AG09319 (cell line): ENCODE measurements at places on chromosomes 12 and 14.
A peak's percentile ranks its signal among the peaks of the same experiment; 100 is the strongest.

DNA sequence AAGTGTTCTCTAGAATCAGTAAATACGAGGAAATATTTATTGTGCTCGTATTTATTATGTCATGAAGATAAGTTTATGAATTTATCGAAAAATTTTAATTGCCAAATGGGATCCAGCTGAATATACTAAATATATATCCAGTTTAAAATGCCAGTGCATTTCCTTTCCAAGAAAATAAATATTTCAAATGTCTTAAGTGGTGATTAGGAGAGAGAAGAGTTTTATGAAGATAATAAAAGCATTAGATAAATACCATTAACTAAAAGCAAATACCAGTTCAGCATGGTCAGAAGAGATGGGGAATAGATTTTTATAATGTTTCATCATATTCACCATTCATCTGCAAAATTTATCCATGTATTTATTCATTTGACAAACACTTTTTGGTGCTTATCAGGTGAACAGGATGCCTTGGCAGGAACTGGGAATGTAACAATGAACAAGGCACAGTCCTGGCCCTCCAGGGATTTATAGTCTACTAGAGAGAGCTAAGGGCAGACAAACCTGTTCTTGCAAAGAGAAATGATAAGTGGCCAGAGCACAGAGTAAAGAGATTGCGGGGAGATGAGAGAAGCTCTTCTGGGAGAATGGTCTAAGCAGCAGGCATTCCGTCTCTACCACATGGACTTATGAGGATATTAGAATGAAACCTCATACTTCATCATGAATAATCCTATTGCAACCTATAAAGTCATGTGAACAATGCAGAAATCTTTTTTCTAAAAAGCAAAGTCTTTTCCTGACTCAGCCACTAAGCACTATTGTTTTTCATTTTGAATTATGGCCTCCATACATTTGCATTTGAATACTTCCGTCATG is 143.7 kb upstream of the ABCD2 start:
- no peak for DNase-seq

DNA sequence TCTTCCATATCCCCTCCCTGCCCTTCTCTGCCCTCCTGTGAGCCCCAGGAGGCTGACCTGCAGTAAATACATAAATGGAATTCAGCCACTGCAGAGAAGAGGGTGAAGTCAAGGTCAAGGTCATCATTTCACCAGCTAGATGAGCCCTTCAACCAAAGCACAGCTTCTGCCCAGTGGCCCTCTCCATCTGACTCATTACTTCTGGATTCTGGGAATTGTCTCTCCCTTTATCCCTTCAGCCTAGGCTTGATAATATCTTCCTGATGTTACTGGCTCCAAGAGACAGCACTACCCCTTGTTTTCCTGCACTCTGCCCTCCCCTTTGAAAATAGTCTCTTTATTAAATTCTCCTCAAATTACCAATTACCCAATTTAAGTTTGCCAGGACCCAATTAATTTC is 64.5 kb downstream of the TTC9 start:
- no peak for DNase-seq

- peak; percentile 94 for DNase-seq
Observed at GRCh38 chr14:60648934-60649874, at the start of gene SIX1. Gene SIX1, minus strand, starts transcription at chr14:60649477. Its CDS starts 288 bp downstream, at chr14:60649189.

DNA sequence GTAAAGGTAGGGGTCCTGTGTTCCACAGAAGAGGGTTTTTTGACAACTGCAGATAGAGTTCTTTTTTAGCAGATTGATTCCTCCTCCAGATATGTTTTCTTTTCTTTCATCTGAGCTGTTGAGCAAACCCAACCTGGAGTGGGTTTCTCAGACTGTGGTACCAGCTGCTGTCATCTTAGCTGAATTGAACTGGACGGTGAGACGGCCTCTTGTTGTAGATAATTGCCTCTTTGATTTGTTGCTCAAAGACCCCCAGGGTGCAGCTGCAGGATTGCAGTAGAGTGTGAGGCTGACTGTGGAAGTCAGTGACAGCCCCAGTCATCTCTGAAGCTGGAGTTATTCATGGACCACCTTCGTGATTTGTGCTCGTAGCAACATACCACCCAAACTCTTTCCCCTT is 317.7 kb downstream of the AACS start:
- DNase-seq = no peak

DNA sequence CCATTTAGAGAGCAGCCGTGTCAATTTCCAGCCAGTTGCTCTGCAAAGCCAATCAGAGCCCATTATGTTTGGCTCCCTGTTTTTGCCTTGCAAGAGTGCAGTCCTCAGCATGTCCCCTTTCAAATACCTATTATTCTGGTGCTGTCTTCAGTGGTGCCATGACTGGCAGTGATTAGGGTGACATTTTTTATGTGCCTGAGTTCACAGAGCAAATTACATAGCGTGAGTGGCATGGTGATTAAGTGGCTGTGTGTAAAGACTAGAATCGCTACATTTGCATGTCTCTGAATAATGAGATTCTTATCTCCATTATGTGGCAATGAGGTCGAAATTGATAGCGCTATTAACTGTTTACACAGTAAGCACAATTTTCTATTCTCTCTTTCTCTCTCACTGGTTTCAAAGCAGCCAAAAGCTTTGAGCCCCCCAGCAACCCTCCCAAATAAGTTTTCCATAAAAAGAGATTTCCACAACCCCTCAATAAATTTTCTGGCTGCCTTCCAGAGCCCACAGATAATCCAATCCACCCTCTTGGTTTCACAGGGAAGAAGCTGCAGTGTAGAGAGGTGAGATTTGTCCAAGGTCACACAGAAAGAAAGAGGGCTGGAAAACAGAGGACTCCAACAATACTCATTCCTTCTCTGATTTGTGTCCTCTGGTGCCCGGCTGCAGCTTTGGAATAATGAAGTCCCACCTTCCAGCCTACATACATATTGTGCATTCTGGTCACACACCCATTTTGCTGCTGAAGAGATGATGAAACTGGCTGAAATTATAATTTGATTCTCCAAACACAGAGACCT is 58.8 kb upstream of the NUDT4 start:
- peak; percentile 11 for DNase-seq

DNA sequence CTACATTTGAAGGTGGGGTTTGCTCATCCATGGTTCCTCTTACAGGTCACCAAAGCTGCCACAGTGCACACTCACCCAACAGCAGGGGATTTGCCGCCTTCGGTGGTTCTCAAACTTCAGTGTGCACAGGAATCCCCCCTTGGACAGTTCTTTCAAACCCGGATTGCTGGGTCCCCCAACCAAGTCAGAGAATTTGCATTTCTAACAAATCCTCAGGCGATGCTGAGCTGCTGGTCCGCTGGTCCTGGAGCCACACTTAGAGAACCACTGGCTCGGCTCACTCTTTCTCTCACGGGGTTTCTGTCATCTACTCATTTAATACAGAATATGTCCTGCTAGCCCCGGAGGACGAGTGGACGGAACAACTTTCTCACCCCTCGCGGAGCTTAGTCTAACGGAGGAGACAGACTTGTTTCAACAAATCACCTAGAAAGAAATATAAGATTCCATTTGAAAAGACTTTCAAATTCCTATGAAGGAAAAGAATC is 24.1 kb upstream of the ZFP36L1 start:
- DNase-seq = no peak

- DNase-seq = no peak
Observed at GRCh38 chr14:37546621-37547447, 48.2 kb downstream of the FOXA1 start.

DNA sequence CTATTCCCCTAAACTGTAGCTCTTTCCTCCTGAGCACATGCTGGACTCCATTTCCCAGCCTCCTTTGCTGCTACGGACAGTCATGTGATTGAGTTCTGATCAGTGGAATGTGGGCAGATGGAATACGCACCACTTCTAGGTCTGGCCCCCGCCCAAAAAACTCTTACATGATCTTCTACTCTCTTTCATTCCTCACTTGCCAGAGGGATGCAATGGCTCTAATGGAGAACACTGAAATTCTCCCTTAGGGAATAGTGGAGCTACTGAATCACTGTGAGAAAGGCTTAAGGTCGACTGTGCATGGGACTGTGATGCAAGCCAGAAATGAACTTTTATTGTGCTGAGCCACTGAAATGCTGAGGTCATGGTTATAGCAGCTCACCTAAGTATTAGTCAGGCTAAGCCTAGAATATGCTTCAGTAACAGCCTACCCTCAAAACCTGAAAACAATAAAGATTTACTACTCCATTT is 13.0 kb upstream of the TMED2 start:
- DNase-seq = peak; percentile 39

GRCh38 chr12:8065991-8066594 is at the start of gene C3AR1:
Gene C3AR1, minus strand, starts transcription at chr12:8066359. Its CDS starts 6,174 bp downstream, at chr12:8060185.
- no peak for DNase-seq

GRCh38 chr12:83945871-83946270 is 966.7 kb downstream of the SLC6A15 start:
- DNase-seq = peak; percentile 10

DNA sequence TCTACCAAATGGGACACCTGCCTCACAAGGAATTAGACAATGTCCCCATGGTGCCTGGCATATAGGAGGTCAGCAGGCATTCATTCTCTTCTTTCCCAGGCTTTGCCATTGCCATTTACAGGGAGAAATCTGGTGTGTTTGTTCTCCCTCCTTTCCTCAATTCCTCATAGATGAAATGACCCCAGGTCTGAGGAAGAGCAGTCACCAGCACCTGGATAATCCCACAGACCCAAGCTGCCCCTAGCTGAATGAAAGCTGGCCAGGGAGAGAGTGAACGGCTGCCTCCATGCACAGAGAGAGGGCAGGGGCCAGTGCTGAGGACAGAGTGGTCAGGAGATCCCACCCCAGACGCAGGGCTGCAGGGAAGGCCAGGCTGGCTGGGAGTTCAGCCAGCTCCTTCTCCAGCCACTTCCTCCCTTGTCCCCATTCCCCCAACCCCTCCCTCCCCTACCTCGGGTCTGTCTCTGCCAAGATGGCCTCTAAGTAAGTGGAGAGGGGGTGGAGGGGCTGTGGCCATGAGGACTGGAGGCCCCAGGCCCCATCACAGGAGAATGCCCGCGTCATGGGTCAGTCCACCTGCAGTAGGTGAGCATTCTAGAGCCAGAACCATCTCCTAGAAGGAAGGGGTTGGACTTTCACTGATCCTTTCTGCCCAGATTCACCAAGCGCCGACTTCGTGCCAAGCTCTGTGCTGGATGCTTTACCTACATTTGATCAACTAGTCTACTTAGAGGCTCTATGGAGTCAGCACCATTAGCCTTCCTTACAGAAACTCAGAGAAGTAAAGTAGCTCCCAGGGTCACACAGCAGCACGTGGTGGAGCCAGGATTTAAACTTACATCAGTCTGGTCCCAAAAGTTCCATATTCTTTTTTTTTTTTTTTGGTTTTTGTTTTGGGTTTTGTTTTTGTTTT is 2.0 kb upstream of the KRT4 start:
- no peak for DNase-seq

- no peak for DNase-seq
Observed at GRCh38 chr12:82671673-82672195, 15.0 kb upstream of the TMTC2 start.

GRCh38 chr12:40382217-40382616 is 157.4 kb downstream of the LRRK2 start:
- no peak for DNase-seq
